ENCODE measurements at places on chromosomes 6 and 20.

DNA sequence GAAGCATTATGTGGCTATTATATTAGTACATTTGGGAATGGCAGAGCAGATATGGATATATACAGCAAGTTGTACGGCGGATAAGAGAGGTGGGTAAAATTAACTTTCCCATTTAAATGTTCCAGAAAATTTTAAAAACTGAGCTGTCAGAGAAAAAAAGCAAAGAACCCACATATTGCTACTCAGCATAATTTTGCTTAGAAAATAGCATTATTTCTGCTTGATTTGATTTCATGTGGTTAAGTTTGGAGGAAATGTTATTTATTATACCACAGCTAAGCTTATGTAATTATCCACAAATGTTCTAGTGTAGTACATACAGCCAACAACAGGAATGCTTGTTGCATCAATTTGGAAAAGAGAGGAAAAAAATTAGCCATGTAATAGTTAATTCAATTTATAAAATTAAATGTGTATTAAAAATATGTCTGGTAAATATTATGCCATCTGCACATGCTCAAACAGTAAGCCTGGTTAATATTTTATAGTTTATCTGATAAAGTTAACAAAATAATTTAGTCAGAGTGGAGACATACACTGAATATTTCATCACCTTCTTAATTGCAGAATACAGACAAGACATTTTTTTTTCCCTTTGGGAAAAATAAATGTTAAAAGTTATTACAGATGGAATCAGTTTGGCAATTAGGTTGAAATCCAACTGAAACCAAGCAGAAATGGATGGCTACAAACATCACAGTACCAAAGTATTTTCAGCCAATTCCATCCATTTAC, 172.1 kb upstream of the ID4 start:
- DNase-seq = no peak

GRCh38 chr6:134870677-134871498, 79.0 kb downstream of the ALDH8A1 start:
- no peak for DNase-seq

- DNase-seq = no peak
These were observed 52.8 kb downstream of the RIPOR2 start for GRCh38 chr6:24882835-24883555.

DNA sequence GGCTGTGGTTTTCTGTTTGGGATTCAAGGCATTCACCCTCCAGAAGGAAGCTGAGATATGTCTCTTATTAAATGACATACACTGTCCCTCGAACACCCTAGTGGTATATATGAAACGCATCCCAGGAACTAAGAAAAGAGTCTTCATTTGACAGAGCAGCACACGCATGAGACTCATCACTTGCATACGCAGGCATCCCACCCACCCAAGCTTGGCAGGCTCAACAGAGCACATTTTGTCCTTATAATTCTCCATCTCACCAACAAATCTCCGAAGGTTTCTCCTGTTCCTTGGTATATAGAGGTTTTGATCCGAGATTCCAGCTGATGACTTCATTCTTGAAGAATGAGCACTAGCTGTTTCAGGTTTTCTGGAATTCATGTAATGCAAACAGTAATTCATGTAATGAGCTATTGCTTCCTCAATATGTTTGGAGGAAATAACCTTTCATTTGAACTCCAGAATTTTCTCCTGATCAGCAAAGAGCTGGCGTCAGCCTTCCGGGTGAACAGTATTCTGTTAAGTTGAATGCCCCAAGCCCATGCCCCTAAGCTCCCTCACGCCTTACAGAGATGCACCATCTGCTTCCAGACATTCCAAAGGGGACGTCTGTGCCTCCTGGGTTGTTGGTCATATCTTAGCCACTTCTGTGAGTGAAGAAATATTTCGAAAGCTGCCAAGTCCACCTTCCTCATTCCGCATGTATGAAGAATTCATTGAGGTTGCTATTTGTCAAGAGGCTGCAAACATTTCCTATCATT, 66.0 kb upstream of the CDH4 start:
- no peak for DNase-seq

- no peak for DNase-seq
These were observed 136.7 kb downstream of the MMUT start for GRCh38 chr6:49326347-49326746.

DNA sequence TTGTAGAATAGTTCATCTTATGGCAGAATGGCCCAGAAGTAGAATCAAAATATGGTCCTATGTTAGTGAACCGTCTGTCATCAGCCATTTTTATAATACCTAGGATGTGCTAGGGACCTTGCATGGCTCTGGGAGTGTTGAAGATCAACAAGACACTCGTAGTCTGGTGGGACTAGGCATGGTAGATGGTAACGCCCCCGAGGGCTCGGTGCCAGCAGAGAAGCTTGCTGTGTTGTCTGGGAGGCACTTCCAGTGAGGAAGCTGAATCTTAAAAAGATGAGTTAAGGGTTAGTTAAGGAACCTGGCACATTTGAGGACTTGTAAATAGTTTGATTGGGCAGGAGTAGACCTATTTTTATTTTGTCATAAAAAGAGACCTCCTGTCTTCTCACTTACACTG, 82.4 kb downstream of the MAP3K4 start:
- DNase-seq = no peak

DNA sequence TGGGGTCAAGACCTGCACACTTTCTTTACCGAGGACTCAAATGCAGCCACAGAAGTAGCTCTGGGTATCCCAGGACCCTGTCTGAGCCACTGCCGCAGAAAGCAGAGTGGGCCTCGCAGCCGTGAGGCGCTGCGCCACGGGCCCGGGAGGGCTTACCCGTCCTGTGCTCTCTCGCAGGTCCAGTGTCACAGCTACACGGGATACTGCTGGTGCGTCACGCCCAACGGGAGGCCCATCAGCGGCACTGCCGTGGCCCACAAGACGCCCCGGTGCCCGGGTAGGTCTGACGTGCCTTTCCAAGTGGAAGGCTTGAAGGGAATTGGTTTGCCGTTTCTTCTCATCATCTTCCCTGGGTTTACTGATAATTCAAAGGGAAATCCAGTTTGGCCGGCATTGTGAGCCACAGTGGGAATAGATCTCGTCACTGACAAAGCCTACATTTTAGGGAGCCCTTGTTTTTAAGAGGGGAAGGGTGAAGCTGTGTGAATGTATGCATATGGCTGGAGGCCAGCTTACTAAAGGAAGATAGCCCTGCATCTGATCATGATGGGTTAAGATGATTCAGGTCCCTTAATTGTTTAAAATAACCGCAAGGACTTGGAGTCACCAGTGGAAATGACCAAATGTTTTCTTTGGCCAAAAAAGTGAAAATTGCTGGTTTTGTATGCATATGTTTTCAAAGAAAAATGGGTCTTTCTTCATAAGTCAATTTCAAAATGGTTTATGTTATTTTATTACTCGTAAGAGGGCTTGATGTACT, 86.6 kb downstream of the SMOC2 start:
- DNase-seq = no peak

DNA sequence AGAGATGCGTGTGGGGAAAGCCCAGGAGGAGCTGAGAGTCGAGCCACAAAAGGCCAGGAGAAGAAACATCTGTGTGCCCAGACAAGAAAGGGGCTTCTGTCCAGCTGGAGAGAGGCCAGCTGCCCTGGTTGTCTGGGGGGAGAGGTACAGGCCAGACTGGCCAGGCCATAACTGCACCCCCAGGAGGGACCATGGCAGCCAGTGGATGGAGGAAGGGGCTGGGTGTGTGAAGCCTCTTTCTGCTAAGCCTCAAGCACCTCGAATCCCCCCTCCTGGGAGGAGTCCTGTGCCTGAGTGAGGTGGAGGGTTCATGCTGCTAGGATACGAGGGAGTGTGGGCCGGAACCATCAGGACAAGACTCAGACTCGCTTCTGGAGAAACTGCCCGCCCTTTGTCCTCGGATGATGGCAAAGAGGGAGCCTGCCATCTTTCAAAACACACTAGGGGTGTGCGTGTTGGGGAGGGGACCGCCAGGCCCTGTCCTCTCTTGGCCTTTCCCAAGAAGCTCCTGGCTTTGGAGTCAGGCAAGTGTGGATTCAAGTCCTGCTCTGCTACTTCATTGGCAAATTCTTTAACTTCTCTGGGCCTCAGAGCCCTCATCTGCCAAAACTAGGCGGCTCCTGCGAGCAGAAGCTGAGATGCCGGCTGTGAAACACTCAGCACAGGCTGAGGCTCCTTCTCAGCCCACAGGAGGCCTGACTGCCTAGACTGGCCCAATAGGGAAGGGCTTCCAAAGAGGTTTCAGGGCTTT, 90.3 kb downstream of the ASXL1 start:
- no peak for DNase-seq

DNA sequence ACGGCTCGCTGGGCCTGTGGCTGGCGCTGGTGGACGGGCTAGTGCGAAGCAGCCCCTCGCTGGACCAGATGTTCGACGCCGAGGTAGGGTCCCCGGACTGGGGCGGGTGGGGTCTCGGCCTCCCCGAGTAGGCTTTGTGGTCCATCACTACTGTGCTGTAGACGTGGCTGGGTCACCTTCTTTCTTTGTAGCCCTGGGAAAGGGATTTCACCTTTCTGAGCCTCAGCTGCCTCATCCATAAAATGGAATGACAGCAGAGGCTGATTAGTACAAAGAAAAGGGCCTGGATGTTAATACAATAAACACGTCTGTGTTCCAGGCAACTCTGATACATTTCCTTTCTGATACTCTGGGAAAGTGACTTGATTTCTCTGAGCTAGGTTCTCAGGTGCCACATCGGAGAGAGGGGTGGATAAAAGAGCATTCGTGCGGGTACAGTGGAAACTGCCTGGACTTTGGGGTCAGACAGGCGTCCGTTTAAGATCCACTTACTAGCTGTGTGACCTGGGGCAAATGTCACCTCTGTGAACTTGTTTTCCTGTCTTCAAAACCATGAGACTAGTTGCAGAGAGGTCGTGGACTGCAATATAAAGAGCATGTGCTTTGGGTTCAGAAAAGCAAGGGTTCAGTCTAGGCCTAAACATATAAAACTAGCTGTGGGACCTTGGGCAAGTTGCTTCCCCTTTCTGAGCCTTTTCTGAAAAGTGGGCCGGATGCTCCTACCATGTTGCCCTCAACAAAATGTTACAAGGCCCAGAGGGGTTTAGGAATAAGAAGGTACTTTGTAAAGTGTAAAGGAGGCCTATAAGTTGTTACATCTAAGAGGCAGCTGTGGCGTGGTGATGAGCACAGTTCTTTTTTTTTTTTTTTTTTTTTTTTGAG, 896 bp downstream of the SYS1 start:
- no peak for DNase-seq

- no peak for DNase-seq
These were observed 18.1 kb downstream of the KCNG1 start for GRCh38 chr20:51004781-51005180.

GRCh38 chr6:91659891-91660290, 1073.0 kb upstream of the MAP3K7 start:
- no peak for DNase-seq

DNA sequence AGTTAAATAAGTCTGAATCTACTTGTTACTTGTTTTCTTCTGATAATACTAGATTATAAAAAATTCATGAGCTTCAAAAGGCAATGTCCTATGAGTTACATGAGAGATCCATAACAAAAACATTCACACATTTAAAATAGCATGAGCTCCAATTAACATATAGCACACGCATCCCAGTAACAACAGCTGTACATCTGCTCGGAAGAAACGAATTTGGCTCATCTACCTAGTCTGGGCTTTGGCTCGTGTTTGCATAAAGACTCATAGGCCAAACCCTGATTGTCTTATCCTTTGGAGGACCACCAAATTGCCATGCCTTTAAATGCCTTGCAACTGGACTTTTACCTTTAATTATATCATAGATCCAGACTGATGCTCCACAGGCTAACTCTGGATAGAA, 259.7 kb upstream of the CHD6 start:
- no peak for DNase-seq

DNA sequence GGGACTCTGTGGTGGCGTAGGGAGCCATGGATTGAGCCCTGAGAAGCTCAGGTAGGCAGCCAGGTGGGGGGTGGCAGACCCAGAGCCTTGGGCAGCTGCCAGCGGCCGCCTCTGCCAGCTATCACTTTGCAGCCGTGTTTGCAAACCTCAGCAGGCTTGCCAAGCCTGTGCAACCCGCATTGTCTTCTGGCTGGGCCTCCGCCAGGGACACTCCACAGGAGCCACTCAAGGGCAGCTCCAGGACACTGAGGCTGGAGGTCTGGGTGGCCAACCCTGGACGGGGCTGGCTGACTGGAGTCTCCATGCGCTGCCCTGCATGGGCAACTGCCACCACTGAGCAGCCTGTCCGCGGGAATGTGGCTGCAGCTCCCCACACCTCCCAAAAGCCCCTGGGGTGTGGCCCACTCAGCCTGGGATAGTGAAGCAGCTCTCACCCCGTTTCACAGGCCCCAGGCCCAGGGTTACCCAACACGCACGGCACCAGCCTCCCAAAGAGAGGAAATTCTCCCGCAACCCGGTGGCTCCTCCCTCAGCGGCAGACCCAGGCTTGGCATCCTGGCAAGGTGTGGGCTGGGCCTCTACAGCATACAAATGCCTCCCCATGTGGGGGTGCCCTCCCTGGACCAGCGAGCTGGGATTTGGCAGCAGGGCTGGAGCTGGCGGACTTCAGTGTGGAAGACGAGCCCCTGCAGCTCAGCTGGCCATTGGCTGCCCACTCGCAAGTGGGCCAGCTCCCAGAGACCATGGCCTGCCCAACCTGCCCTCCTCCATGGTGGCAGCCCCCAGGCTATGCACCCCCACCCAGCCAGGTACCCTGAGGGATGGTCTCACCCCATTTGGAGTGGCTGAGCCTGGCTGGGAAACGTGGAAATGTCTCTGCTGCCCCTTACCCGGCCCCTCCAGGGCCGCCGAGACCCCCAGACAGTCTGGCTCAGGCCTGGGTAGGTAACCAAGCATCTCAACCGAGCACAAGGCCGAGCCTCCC, 2.9 kb downstream of the CHRNA4 start:
- DNase-seq = no peak

- DNase-seq = no peak
These were observed 132.9 kb upstream of the MYLIP start for GRCh38 chr6:15996030-15996429.

GRCh38 chr20:14208956-14209355, 128.5 kb downstream of the FLRT3 start:
- DNase-seq = no peak

GRCh38 chr20:10594296-10594868, 79.4 kb downstream of the JAG1 start:
- no peak for DNase-seq

- no peak for DNase-seq
These were observed 4.3 kb downstream of the MYT1 start for GRCh38 chr20:64168381-64169090.

DNA sequence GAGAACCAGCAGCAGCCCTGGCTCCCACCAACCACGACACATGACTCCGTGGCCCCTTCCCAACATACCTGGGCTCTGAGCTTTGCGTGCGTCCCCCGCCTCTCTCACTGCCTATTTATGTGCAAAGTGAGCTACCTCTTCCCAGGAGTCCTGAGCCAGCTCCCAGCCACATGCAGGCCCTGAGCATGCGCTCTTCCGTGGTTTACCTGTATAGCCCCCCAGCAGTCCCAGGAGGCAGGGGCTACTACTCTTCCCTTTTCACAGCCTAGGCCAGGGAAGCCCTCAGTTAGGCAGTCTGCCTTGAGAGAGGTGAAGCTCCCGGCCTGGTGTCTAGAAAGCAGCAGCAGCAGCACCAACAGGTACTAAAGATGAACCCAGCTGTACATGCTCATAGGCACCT, 114.8 kb upstream of the CDYL start:
- no peak for DNase-seq

Measured in stimulated activated CD8-positive, alpha-beta memory T cell treated with anti-CD3 and anti-CD28 coated beads, Interleukin-2, amount 100 ng/mL, for 1 hour (primary cell).